SK-N-SH (cell line): ENCODE measurements at places on chromosomes 6 and 20. TPM values are rescaled to one million over a fixed set of nuclear protein-coding genes. Genes with fewer than 3 reads are reported as not detected.

DNA sequence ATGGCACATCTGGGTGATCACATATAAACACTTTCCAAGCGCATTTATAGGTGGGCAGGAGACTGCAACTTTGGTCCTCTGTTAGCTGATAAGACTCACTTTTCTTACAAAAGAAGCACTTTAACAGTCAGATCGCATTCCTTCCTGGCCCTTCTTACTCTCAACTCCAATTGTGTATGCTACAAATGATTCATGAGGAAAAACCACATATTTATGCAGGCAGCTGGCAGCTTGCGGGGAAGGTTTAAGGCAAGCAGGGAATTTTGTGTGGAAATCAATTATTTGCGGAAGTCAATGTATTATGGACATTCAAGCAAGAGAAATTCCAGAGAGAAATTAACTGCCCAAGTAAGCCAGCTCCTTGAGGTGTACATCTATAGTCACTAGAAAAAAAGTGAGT is 194.0 kb downstream of the PKHD1 start:
- H3K4me1 ChIP-seq, result no peaks in the 10 kb centered on the region
- H3K36me3 ChIP-seq, result no peaks in the 10 kb centered on the region
- H3K4me3 ChIP-seq, result no peak overlapping the region
- no peak for DNase-seq
- H3K27ac ChIP-seq, result no peak overlapping the region
- H3K27me3 ChIP-seq, result no peaks in the 10 kb centered on the region

- H3K4me3 ChIP-seq, result no peak overlapping the region
- DNase-seq, result no peak
- no peak overlapping the region for H3K27ac ChIP-seq
- H3K4me1 ChIP-seq, result no peaks in the 10 kb centered on the region
- no peaks in the 10 kb centered on the region for H3K36me3 ChIP-seq
- no peaks in the 10 kb centered on the region for H3K27me3 ChIP-seq
Measured at GRCh38 chr20:2741463-2741862, 48.9 kb downstream of the EBF4 start.

- H3K36me3 ChIP-seq, result no peaks in the 10 kb centered on the region
- DNase-seq, result no peak
- H3K4me3 ChIP-seq, result no peak overlapping the region
- no peaks in the 10 kb centered on the region for H3K4me1 ChIP-seq
- no peak overlapping the region for H3K27ac ChIP-seq
- H3K27me3 ChIP-seq, result no peaks in the 10 kb centered on the region
Measured at GRCh38 chr6:14910692-14911547, 334.9 kb upstream of the JARID2 start.

DNA sequence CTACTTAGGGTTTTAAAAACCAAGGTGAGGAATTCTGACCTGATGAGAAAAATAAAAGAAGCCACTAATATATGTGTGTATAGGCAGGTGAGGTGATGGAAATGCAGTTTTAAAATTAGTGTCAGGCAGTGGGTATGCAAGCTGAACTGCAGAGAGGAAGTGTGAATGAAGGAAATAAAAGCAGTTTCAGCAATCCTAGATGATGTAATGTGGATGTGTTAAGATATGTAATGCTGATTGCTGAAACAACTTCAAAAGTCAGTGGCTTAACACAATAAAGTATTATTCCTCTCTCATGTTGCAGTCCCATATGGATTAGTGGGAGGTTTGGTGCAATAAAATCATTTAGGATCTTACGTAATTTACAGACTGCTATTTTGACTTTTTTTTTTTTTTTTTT is 119.9 kb upstream of the ASCC3 start:
- H3K4me3 ChIP-seq, result no peak overlapping the region
- H3K27me3 ChIP-seq, result no peaks in the 10 kb centered on the region
- H3K27ac ChIP-seq, result no peak overlapping the region
- no peaks in the 10 kb centered on the region for H3K36me3 ChIP-seq

- H3K4me3 ChIP-seq, result no peak overlapping the region
- H3K27ac ChIP-seq, result no peak overlapping the region
- DNase-seq, result no peak
- no peaks in the 10 kb centered on the region for H3K27me3 ChIP-seq
Measured at GRCh38 chr6:14476793-14477531, 359.4 kb downstream of the CD83 start.

GRCh38 chr6:136889271-136890193 is 32.6 kb upstream of the SLC35D3 start:
- peaks cover 6% of the 10 kb centered on the region; the same call in 1 of the 2 replicates for H3K4me1 ChIP-seq
- no peak for DNase-seq
- H3K27me3 ChIP-seq, result no peaks in the 10 kb centered on the region

DNA sequence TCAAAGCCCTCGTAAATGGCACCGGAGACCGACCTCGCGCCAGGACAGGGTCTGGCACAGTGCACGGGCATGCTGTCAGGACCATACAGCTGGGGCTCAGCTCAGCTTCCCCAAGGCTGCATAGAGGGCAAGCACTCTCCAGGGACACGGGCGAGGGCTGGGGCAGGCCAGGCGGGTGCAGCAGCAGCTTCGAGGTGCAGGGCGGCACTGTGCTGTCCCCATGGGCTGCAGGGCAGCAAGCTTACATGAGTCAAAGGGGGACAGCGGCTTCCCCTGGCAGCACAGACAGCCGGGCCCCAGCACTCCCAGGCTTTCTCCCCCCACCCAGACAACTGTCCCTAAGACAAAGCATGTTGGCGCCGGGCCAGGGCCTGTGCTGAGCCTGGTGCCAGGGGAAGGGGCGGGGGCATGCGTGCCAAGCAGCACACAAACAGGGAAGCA is 25.7 kb downstream of the PSMG4 start:
- no peaks in the 10 kb centered on the region for H3K36me3 ChIP-seq
- H3K4me1 ChIP-seq, result peaks cover 14% of the 10 kb centered on the region; the same call in 1 of the 2 replicates
- no peak overlapping the region for H3K4me3 ChIP-seq
- no peaks in the 10 kb centered on the region for H3K27me3 ChIP-seq

DNA sequence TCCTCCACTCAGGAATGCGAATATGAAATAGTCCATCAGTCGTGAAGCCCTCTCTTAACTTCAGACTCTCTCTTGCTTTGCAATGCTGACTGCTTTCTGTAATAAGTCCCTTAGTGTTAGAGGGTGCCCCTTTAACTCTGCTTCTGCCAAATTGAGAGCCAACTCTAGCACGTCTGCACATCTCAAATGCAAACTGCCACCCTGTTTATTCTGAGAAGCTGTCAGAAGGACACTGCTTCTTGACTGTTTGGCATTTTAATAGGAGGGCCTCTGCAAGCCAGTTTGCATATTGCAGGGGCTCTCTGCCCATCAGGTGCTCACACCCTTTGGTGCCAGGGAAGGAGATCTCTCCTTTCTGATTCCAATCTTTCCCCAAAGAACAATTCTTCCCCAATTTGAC is 589.8 kb upstream of the CDH4 start:
- no peak for DNase-seq
- no peaks in the 10 kb centered on the region for H3K27me3 ChIP-seq
- no peaks in the 10 kb centered on the region for H3K36me3 ChIP-seq
- H3K4me1 ChIP-seq, result no peaks in the 10 kb centered on the region
- H3K27ac ChIP-seq, result no peak overlapping the region

DNA sequence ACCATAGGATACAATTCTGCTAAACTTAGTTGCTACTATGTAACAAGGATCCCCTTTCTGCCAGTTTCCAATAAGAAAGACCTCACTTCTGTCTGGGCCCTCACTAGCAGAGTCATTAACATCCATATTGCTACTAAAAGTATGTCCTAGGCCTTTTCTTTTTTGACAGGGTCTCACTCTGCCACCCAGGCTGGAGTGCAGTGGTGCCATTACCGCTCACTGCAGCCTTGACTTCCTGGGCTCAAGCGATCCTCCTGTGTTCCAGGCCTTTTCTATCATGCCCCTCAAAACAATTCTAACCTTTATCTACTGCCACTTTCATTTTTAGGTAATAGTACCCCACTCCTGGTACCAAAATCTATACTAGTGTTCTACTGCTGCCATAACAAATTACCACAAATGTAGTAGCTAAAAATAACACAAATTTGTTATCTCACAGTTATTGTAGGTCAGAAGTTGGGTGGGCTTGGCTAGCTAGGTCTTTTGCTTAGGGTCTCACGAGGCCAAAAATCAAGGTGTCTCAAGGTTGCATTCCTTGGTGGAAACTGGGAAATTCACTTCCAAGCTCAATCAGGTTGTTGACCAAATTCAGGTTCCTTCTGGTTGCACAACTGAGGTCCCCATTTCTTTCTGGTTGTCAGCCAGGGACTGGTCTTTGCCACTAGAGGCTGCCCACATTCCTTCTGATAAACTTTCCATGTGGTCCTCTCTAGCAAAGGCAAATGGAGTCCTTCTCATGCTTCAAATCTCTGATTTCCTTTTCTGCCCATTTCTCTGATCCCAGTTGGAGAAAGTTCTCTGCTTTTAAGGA is 3.0 kb downstream of the CSNK2A1 start:
- peaks cover 6% of the 10 kb centered on the region for H3K36me3 ChIP-seq
- no peaks in the 10 kb centered on the region for H3K27me3 ChIP-seq
- DNase-seq, result no peak
- no peak overlapping the region for H3K27ac ChIP-seq
- H3K4me1 ChIP-seq, result peaks cover 6% of the 10 kb centered on the region; the same call in 1 of the 2 replicates

DNA sequence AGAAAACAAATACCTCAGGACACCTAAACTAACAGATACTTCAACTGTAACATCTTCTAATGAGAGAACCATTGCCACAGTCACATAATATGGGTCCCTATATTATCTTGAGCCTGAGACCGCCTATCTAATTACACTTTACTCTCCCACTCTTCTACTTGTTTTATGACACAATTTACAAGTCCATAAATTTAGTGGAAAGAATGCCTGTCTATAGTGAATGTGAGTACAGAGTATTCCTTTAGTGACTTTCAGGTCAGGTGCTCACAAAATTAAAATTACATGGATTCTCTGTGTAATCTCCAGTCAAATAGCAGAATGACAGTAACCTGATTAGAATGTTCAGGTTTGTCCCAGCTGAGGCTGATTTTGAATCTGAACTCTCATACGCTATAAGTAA is 624.1 kb downstream of the PKHD1 start:
- no peak overlapping the region for H3K27ac ChIP-seq
- H3K36me3 ChIP-seq, result no peaks in the 10 kb centered on the region
- no peaks in the 10 kb centered on the region for H3K4me1 ChIP-seq
- no peaks in the 10 kb centered on the region for H3K27me3 ChIP-seq
- H3K4me3 ChIP-seq, result no peak overlapping the region

GRCh38 chr6:108779536-108780275 is 68.5 kb upstream of the ARMC2 start:
- no peaks in the 10 kb centered on the region for H3K27me3 ChIP-seq
- peak; percentile 15 for DNase-seq
- no peak overlapping the region for H3K27ac ChIP-seq
- no peaks in the 10 kb centered on the region for H3K36me3 ChIP-seq
- peaks cover 14% of the 10 kb centered on the region for H3K4me1 ChIP-seq
- no peak overlapping the region for H3K4me3 ChIP-seq

GRCh38 chr6:5718231-5718947 is 288.3 kb downstream of the NRN1 start:
- no peaks in the 10 kb centered on the region for H3K27me3 ChIP-seq
- no peak overlapping the region for H3K27ac ChIP-seq
- no peak for DNase-seq
- H3K36me3 ChIP-seq, result no peaks in the 10 kb centered on the region
- H3K4me3 ChIP-seq, result no peak overlapping the region

GRCh38 chr6:11381801-11382513 is 149.5 kb upstream of the NEDD9 start:
- H3K4me3 ChIP-seq, result no peak overlapping the region
- no peaks in the 10 kb centered on the region for H3K4me1 ChIP-seq
- no peak for DNase-seq
- H3K27ac ChIP-seq, result no peak overlapping the region
- no peaks in the 10 kb centered on the region; the same call in 1 of the 2 replicates for H3K27me3 ChIP-seq
- H3K36me3 ChIP-seq, result no peaks in the 10 kb centered on the region

- no peaks in the 10 kb centered on the region for H3K27me3 ChIP-seq
- no peak for DNase-seq
- no peaks in the 10 kb centered on the region; the same call in 1 of the 2 replicates for H3K4me1 ChIP-seq
Measured at GRCh38 chr6:128117916-128118315, 217.1 kb upstream of the THEMIS start.

DNA sequence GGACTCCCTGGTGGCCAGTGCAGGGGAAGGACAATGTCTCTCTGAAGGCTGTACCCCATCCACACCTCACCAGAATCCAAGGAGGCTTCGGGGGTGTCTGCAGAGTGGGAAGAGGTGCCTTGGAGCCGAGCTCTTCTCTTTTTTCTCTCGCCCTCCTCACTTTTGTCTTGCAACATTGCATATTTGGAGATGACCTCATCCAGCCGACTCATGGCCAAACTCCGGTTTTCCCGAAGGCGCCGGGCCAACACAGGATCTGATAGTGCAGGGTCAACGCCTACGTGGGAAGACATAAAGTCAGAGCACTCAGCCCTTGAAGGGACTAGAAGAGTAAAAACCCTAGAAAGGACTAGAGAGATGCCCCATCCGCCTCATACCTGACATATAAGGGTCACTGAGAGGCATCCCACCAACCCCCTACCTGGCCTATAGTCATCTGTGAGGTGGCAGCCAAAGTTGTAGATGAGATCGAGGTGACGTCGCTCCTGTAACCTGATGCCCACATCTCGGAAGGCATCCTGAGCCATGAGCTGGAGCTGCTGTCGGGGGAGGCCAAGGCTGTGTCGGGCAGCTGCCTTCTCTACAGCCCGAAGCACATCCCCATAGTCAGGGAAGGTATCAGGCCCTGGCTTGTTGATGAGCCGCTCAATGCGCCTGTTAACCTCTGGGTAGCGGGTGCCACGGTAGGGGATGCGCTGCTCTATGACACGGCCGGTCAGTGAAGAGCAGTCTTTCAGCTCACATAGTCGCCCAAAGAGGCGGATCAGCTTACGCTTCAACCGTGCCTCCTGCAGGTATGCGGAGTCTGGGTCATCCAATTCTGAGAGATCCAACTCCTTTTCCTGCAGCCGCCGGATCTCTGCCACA is 3.0 kb upstream of the ZBTB22 start:
- peaks cover 51% of the 10 kb centered on the region for H3K4me1 ChIP-seq
- peaks cover 19% of the 10 kb centered on the region for H3K36me3 ChIP-seq
- H3K27me3 ChIP-seq, result no peaks in the 10 kb centered on the region
- peak overlapping the region; percentile 79 for H3K4me3 ChIP-seq
- H3K27ac ChIP-seq, result peak overlapping the region; percentile 54
- no peak for DNase-seq

DNA sequence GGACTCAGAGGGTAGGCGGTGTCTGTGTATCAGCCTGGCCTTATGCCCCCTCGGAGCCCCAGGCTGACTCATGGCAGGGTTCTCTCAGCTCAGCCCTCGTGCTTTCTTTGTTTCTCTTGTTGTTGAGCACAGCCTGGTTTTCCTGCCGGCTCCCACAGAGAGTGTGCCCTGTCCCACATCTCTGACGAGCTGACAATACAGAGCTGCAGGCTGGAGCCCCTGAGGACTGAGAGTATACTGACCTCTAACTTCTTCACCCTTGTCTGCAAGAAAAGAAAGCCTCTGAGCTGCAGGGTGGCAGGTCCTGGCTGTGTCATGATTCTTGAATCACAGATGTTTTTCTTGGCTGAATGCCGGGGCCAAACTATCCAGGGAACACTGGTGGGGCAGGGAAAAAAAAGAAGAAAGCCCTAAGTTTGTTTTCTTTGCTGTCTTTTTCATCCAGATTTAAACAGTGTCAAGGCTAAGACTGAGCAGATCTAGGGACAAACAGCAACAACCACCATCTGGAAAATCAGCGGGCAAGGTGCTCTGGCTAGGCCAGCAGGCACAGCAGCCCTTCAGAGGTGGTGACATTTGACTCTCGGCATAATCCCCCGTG is 63.3 kb upstream of the ZNF133 start:
- H3K36me3 ChIP-seq, result no peaks in the 10 kb centered on the region
- peak; percentile 28 for DNase-seq
- H3K27ac ChIP-seq, result no peak overlapping the region; the same call in 1 of the 2 replicates
- no peaks in the 10 kb centered on the region for H3K27me3 ChIP-seq
- peaks cover 5% of the 10 kb centered on the region; the same call in 1 of the 2 replicates for H3K4me1 ChIP-seq

Gene METTL24
- not detected in 2 replicates for polyA plus RNA-seq

Gene COX7A2
- polyA plus RNA-seq, result 431 and 600 TPM in 2 replicates

Gene FAM184A
- polyA plus RNA-seq, result 0.38 and 0.49 TPM in 2 replicates

Gene HLA-DRB5
- polyA plus RNA-seq, result not detected in 2 replicates

Gene BPIFA1
- polyA plus RNA-seq, result not detected in 2 replicates

Gene TRIM40
- polyA plus RNA-seq, result not detected in 2 replicates

Gene EDN1
- 1.3 TPM in 2 replicates for polyA plus RNA-seq

Gene TMEM239
- 0.02 and 0.10 TPM in 2 replicates for polyA plus RNA-seq
